ENCODE measurements at places on chromosomes 2 and 18. TPM values are rescaled to one million over a fixed set of nuclear protein-coding genes. Genes with fewer than 3 reads are reported as not detected.

Gene LDAH
- 18.8 TPM for total RNA-seq

Gene SEPTIN10
- total RNA-seq: 23.1 TPM

Gene SLC40A1
- total RNA-seq: 5.8 TPM

Gene PROKR1
- total RNA-seq: not detected

Gene CAPG
- total RNA-seq: 45.5 TPM

Gene CHRNG
- not detected for total RNA-seq

Gene CBLN2
- total RNA-seq: 124 TPM

Gene SCN3A
- 35.7 TPM for total RNA-seq

Gene SP100
- total RNA-seq: 18.1 TPM

Gene STK39
- 53.1 TPM for total RNA-seq

Gene STARD6
- total RNA-seq: 1.2 TPM

Gene POMC
- 0.92 TPM for total RNA-seq

Gene VPS4B
- 64.8 TPM for total RNA-seq

Gene MC4R
- 5.5 TPM for total RNA-seq

Gene SLC14A1
- 54.9 TPM for total RNA-seq

Gene CHMP1B
- 53.0 TPM for total RNA-seq

Gene CCDC74B
- total RNA-seq: 6.5 TPM

Gene GREB1L
- 7.8 TPM for total RNA-seq

Gene TRAK2
- total RNA-seq: 91.6 TPM

Gene SKOR2
- not detected for total RNA-seq

Gene PRSS56
- 0.97 TPM for total RNA-seq

Gene NEB
- 3.3 TPM for total RNA-seq

Gene GAL3ST2
- 2.1 TPM for total RNA-seq

Gene IKZF2
- 18.1 TPM for total RNA-seq

Gene SERPINB2
- not detected for total RNA-seq

Gene PASK
- 47.8 TPM for total RNA-seq

Gene NT5DC4
- not detected for total RNA-seq

Gene C2orf42
- total RNA-seq: 41.6 TPM

Gene LYG2
- not detected for total RNA-seq

Gene SP140L
- total RNA-seq: 3.8 TPM

Gene RTP5
- 12.1 TPM for total RNA-seq

Gene DSG4
- total RNA-seq: not detected
